ENCODE measurements at places on chromosomes 16 and 17.

DNA sequence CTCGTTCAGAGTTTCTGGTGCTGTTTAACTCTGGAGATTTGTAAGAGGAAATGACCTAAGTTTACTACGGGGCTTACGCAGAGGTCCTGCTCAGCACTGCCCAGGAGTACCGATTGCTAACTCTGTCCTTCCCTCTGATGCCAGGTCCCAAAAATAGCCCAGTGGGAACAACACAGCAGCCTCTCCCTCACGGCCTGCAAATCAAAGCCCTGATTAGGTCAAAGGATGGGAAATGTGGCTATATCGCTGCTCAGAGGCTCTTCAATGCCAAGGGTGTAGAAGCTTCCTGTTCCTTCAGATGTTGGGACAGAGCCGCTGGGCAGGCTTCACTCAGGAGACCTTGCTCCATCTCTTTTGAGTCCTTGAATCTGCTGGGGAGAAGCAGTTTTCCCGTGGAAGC lies 174.2 kb upstream of the KCNJ16 start:
- DNase-seq = no peak

GRCh38 chr16:48054881-48055601 lies 100.8 kb downstream of the ABCC12 start:
- DNase-seq = no peak

- no peak for DNase-seq
Observed at GRCh38 chr17:42937712-42938596, 26.3 kb downstream of the AARSD1 start.

DNA sequence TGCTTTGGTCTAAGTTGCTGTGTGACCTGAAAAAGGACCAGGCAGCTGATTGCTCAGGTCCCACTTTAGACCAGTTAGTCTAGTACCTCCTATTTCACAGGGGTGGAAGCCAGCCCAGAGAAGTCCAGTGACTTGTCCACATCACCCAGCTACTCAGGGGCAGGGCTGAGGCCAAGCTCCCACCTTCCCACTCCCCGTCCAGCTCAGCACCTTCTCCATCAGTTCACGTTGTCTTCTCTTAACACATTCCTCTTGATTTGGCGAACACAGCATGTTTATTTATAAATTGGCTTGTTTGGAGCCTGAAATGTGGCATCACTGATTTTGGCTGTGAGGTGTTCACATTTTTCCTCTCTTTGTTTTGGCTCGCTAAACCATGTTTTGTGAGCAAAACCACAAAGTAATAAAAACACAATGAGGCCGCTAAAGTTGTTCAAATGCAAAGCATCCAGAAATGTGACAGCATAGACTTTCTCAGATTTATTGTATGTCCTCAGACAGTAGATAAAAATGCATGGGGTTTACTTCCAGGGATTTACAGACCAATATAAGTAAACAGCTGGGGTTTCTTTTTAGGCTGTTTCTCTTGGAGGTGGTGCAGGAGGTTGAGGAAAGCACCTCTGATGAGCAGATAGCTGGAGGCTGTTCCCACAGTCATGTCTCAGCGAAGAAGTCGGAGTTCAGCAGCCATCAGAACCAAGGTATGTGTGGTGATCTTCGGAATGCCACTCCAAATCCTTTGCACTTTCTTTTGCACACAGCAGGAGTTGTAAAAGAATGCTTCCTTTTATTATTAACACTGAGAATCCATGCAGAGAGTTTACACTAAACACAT lies 88.4 kb downstream of the PLXDC1 start:
- no peak for DNase-seq
